Smooth muscle cell of the pulmonary artery (primary cell): ENCODE measurements at places on chromosomes 1 and 21. TPM values are rescaled to one million over a fixed set of nuclear protein-coding genes. Genes with fewer than 3 reads are reported as not detected.

The ZFP69 gene
- 2.1 and 3.1 TPM in 2 replicates for total RNA-seq

The ZBTB8OS gene
- 26.8 and 30.1 TPM in 2 replicates for total RNA-seq

The NUF2 gene
- 2.4 and 7.0 TPM in 2 replicates for total RNA-seq

The SNRNP40 gene
- total RNA-seq, result 62.0 and 69.6 TPM in 2 replicates

The NTNG1 gene
- total RNA-seq, result 1.6 and 6.4 TPM in 2 replicates

The SIK1 gene
- 0.98 and 7.6 TPM in 2 replicates for total RNA-seq

The SLC35F3 gene
- total RNA-seq, result 0.23 TPM in 1 of 2 replicates, not detected in the other

The OR2L2 gene
- not detected in 2 replicates for total RNA-seq

The F3 gene
- 22.9 and 114 TPM in 2 replicates for total RNA-seq

The ANKRD34A gene
- total RNA-seq, result 0.98 and 1.2 TPM in 2 replicates

The PADI1 gene
- total RNA-seq, result 0.07 TPM in 2 replicates

The PROX1 gene
- 0.03 and 0.07 TPM in 2 replicates for total RNA-seq

The ACTL8 gene
- 0.07 TPM in 1 of 2 replicates, not detected in the other for total RNA-seq

The CNKSR1 gene
- 0.07 and 0.69 TPM in 2 replicates for total RNA-seq

The RNF186 gene
- total RNA-seq, result not detected in 2 replicates
